ENCODE measurements at places on chromosomes 3 and 15.

GRCh38 chr3:139353920-139354556 is 10.2 kb downstream of the MRPS22 start:
- no peak for DNase-seq

DNA sequence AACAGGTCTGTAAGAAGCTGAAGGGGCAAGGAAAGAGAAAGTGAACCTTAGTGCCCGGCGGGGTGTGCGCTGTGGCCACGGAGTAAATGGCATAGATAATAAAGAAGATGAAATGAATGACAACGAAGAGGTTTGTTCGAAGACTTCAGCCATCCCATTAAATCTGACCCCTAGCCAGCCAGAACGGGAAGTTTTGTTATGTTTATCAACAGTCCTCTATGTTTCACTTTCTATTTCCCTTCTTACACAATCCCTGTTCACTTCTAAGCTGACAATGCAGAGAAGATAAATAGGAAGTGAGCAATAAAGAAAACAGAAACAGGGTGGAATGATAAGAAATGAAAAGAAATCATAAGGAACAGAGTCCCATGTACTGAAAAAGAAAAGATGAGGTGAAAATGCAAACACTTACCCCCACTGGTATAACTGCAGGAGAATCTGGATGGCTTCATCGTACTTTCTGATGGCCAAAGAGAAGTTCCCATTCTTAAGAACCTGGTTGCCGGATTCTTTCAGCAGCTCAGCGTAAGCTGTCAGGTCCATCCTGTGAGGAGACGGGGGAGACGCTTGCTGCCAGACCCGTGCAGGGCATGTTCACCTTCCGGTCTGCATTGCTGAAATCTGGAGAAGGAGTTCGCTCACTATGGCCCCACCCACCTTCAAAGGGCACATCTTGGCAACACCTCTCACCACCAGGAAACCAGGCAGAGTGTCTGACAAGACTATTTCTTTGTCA is 36.8 kb downstream of the TRANK1 start:
- no peak for DNase-seq

DNA sequence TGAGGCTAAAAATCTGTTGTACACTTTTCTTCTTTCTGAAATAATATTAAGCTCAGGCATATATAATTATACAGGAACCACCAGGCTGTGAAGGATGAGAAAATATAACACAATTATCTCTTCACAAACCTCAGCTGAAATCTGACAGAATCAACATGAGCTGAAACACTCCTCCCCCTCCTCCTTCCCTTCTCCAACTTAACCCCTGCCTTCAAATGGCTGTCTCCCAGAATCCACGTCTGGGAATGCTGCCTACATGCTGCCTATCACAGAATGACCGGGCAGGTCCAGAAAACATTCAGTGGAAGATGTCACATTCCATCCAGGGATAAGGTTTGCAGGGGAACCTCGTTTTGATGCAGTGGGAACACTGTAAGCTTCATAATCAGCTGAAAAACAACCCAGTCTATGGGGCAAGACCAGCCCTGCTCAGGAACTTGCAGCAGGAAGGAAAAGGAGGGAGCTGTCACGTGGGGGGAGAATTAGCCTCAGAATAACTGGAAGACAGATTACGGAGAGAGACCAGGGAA is 44.0 kb upstream of the SEMA6D start:
- no peak for DNase-seq

GRCh38 chr15:41655716-41656115 is 4.5 kb upstream of the MGA start:
- DNase-seq = no peak

DNA sequence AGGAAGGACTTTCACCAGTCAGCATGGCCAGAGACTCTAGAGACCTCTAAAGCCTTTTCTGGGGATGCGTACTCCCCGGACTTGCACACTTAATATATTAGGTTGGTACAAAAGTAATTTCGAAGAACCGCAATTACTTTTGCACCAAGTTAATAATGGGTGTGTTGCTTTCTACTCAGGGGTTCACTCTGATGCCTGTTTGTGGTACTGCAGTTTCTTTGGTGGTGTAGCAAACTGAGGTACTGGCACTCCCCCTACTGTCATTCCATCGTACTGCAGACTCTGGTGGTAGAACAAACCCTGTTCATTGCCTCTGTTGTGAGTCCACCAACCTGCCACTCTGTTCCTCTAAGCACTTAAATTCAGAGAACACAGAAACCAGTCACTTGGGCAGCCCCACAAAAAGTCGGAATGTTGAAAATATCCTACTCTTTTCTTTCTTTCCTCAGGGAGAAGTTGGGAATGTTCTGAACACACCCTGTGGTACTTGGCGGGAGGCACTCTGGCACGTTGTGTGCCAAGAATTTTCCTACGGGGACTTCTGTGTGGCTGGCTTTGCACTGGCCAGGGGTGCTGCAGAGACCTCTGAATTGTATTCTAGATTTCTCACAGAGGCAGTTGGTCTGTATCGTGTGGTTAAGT is 46.3 kb downstream of the GABRG3 start:
- DNase-seq = peak; percentile 5

DNA sequence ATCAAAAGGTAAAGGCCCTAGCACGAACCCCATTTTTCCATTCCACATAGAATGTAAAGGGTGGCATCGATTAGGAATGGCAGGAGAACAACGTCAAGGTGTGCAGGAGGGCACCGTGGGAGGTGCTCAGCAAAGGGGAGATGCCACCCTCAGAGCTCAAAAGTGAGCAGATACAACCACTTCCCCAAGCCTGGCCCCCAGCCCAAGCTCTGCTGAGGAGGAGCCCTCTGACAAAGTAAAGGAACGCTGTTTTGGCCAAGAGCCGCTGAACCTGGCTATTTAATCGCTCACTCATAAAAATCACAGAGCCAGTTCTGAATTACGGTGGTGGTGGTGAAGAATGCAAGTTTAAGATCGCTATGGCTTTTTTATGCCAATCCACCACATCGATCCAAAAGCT is 12.4 kb downstream of the GNB5 start:
- DNase-seq = no peak

GRCh38 chr3:184231671-184232070 is 2.3 kb downstream of the VWA5B2 start:
- DNase-seq = no peak

- DNase-seq = peak; percentile 29
These were observed at the start of gene SIDT1 for GRCh38 chr3:113531826-113532697. TSS of gene SIDT1 (plus strand) at chr3:113532555. CDS start at chr3:113533022, 467 bp downstream.

GRCh38 chr3:13530241-13531009 is 18.5 kb upstream of the FBLN2 start:
- no peak for DNase-seq

GRCh38 chr3:6867269-6867668 is 6.4 kb downstream of the GRM7 start:
- no peak for DNase-seq

- DNase-seq = no peak
These were observed 147.4 kb upstream of the SMAD3 start for GRCh38 chr15:66917904-66918448.

GRCh38 chr15:69755551-69756310 is 303.1 kb downstream of the RPLP1 start:
- DNase-seq = no peak

GRCh38 chr3:127274200-127274760 is 13.6 kb downstream of the PRR20G start:
- DNase-seq = no peak

DNA sequence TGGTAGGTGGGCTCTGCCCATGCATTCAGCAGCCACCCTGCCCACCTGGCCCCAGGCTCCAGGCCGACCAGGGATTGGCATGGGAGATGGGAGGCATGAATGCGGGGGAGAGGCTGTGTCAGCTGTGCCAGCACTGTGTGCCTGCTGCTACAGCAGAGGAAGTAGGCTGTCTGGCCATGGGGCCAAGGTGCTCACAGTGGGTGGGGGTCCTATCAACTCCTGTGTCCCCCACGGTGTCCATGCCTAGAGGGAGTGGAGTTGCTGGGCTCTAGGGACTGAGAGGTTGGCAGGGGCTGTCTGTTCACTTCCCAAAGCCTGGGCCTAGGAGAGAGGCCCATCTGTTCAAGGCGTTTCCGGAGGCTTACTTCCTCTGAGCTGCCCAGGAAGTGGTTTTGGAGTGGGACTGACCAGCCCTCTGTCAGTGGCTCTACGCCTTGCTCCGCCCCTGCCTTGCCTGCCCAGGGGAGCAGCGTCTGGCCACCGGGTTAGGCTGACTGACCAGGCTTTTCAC is 5.8 kb downstream of the PRKCD start:
- DNase-seq = no peak

GRCh38 chr3:150761831-150762661 is 923 bp downstream of the SIAH2 start:
- DNase-seq = peak; percentile 20

DNA sequence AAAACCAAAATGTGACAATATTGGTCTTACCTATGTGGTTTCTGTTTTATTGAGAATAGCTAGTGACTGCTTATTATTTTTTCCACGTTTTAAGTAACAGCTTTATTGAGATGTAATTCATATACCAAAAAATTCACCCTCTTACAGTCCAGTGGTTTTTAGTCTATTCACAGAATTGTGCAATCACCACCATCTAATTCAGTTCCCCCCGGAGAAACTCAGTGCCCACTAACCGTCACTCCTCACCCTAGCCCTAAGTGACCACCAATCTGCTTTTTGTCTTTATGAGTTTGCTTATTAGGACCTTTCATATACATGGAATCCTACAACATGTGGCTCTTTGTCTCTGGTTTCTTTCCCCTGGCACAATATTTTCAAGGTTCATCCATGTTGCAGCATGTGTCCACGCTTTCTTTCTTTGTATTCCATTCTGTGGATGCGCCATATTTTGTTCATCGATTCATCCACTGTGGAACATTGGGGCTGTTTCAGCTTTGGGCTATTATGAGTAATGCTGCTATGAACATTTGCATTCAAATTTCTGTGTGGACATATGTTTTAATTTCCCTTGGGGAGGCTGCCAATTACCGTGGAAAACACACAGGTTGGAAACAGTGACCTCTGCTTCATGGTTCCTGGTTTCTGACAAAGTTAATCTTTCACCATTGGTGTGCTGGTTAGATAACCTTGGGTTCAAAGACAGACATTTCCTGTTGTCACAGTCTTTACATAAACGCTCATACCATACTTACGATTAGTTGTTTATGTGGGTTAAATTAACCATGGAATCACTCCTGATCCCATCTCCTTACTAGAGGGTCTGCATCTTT is 3.2 kb upstream of the BCL2L10 start:
- no peak for DNase-seq

GRCh38 chr3:17478673-17479072 is 263.8 kb downstream of the TBC1D5 start:
- DNase-seq = no peak

DNA sequence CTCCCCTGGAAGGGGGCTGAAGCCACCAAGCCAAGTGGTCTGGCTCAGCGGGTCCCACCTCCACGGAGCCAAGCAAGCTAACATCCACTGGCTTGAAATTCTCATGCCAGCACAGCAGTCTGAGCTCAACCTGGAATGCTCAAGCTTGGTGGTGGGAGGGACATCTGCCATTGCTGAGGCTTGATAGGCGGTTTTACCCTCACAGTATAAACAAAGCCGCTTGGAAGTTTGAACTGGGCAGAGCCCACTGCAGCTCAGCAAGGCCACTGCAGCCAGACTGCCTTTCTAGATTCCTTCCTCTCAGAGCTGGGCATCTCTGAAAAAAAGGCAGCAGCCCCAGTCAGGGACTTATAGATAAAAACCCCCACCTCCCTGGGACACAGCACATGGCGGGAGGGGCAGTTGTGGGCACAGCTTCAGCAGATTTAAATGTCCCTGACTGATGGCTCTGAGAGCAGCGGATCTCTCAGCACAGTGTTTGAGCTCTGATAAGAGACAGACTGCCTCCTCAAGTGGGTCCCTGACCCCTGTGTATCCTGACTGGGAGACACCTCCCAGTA is 23.2 kb upstream of the IGSF10 start:
- no peak for DNase-seq

GRCh38 chr15:69725275-69725674 is 272.7 kb downstream of the RPLP1 start:
- no peak for DNase-seq

- DNase-seq = no peak
These were observed 92.8 kb upstream of the GALNT15 start for GRCh38 chr3:16081661-16082060.

DNA sequence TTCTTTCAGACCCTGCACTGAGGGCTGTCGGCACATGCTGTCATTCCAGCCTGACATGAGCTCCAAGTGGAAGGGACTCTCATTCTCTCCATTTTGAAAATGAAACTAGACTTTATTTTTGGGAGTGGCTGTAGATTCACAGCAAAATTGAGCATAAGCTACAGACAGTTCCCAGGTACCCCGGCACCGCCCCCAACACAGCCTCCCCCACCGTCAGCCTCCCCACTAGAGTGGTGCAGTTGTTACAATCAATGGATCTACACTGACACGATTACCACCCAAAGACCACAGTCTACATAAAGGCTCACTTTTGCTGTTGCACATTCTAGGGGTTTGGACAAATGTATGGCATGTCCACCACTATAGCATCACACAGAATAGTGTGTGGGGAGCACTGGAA is 29.5 kb upstream of the FGD5 start:
- no peak for DNase-seq

- no peak for DNase-seq
These were observed 20.0 kb upstream of the SLC28A2 start for GRCh38 chr15:45231864-45232562.

- no peak for DNase-seq
These were observed 78.8 kb downstream of the CLDN11 start for GRCh38 chr3:170497207-170498095.

GRCh38 chr3:100063929-100064461 is 50.3 kb downstream of the FILIP1L start:
- no peak for DNase-seq

DNA sequence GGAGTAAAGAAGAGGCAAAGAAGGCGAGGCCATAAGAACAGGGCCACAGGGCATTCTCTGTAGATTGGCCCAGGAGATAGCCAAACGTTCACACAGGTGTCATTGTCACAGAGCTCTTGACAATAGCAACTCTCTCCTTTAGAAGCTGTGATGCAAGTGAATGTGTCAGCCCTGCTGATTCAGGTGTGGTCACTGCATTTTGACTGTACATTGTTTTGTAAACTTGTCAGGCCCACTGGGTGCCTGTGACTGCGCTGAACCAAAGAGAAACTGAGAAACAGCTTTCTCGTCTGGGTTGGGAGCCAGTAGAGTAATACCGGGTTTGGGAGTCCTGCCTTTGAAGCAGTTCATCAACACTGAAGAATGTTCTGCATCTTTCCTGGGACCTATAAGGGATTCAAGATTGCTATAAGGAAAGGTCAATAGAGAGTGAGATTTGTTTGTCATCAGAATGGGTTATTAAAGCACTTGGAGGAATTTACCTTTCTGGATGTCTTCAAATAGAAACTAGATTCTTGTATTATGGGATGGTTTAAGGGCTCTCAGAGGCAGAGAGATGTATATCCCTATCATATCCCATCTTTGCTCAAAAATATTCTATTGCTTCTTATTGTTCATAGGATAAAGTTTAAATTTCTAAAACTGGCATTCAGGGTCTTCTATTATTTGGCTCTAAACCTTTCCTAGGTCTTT is 45.4 kb downstream of the TMEM45A start:
- DNase-seq = no peak

- DNase-seq = no peak
These were observed 30.7 kb upstream of the CPEB1 start for GRCh38 chr15:82677720-82678323.
